ENCODE measurements at places on chromosomes 6 and 20.

- no peak for DNase-seq
Observed at GRCh38 chr6:128493877-128494276, 26.5 kb downstream of the PTPRK start.

DNA sequence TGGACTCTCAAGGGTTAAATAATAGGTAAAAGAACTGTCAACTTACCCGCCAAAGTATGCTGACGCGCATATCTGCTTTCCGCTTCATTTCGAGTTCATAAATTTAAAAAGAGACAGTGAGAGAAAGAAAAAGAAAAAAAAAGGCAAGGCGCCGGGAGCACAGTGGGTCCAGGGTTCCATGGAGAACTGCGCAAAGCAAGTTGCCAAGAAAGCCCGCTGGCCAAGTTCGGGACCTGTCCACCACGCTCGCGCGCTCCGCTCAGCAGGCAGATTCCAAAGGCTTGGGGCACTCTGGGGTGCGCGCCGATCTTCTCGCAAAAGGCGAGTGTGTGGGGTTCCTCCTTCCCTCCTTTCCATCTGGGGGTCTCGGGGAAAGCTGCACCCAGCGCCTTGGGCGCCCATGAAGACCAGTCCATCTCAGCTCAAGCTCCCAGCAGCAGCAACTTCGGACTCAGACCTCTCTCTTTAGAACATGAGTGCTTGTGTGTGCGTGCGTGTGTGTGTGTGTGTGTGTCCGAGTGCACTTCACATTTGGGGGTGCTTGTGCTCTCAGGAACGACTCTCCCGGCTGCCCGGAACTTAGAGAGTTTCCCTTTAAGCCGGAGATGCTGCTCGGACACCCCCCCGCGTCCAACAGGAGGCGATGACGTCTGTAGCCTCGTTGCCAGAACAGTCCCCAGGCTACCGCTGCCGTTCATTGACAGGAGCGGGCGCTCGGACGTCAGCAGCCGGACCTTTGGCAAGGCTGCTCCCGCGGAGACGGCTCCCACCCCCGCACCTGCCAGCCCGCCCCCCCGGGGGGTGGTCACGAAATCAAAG is 180.0 kb downstream of the TBXT start:
- DNase-seq: no peak

DNA sequence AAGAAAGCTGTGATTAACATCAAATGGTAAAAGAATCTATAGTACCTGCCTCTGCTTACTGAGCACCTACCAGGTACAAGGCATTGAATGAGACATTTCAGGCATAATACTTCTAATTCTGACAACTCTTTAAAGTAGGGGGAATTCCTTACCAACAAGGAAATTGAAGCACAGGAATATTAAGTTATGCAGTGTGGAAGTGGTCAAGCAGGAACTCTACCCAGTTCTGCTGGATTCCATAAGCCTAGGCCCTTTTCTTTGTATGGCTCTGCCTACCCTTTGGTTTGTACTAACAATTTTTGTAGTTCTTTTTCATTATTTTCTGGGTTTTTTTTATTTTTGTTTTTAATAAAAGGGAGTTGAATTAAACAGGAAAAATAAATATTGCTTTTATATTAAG is 114.5 kb downstream of the MAP3K5 start:
- no peak for DNase-seq

DNA sequence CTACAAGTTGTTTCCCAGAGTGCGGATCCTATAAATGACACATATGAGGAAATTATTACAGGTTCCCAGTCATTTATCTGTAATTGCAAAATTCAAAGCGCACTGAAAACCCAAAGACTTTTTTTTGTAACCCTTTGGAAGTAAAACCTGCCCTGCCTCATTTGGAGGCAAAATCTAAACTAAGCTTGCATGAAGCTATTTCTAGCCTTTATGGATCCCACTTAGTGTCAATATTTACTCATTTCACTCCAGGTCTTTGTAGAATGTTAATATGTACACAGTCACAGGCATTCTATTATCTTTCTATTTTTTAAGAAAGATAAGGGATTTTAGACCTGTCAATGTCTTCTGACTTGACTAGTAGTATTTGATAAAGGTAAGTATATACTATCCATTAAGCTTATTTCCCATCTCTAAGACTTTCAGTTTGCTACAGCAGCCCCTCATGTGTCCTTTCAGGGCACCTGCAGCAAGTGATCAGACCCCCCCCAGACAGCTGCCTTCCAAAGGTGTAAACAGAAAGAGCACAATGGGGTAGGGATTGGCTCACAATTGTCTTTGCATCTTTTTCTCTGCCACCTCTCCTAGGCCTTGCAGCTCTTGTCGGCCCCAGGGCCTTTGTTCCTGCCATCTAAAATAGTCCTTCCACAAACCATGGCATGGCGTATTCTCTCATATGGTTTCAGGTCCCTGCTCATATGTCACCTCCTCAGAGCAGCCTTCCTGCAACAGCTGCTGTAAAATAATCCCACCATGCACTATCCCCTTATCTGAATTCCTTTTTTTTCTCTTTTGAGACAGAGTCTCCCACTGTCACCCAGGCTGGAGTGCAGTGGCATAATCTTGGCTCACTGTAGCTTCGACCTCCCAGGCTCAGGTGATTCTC is 1.3 kb upstream of the REPS1 start:
- DNase-seq: no peak

DNA sequence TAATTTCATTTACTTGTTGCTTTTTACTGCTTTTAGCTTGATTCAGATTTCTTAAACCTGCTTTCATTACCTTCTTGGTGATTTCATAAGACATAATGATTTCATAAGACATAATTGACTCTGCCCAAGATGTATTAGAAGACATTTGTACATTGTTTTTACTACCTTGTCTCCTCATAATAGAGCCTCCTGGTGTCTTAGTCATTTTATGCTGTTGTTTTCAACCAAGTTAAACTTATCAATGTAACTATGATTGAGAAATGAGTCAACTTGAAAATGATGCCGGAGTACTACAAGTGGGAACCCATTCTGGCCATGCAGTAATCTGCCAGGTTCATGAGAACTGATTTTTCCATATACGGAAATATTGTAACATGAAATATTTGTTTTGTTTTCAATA is 573.6 kb downstream of the MMUT start:
- DNase-seq: no peak

- DNase-seq: peak; percentile 81
Observed at GRCh38 chr6:85593438-85594196, at the start of gene SNX14. SNX14 (minus strand) TSS chr6:85593858; CDS start chr6:85593718, 140 bp downstream.

GRCh38 chr6:149482545-149483333 is 2.1 kb downstream of the ZC3H12D start:
- DNase-seq: peak; percentile 59

DNA sequence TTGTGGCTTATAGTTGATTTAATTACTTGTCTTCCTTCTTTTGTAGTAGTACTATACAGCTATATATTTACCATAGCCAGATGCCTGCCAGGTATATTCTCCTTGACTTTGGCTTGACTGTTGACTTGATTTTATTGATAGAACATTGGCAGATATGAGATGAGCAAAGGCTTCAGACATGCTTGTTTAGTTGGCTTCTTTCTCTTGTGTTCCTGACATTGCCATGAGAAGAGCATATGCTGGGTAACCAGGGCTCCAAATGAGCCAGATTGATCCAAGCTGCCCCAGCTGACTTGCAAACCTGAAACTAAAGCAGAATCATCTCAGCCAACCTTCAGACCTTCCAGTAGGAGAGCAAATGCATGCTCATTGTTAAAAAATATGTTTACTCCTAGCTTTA is 508.1 kb upstream of the BTBD3 start:
- DNase-seq: no peak

DNA sequence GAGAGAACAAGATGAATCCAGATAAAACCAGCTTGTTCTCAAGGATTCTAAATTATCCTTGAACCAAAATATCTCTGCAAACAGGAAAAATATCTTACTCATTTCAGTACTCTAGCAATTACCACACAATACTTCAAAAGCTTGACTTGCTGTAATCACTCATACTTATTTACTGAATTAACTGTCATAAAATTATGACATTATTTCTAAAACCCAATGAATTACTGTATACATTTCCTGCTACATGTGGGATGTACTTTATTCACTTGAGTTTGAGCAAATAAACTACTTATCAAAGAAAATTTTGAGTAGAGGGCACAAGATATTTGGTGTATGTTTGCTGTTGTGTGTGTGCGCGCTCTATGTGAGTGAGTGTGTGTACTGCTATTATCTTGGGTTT is 9.7 kb downstream of the EIF2S2 start:
- DNase-seq: no peak

- DNase-seq: no peak
Observed at GRCh38 chr6:67736161-67736560, 898.9 kb upstream of the ADGRB3 start.

DNA sequence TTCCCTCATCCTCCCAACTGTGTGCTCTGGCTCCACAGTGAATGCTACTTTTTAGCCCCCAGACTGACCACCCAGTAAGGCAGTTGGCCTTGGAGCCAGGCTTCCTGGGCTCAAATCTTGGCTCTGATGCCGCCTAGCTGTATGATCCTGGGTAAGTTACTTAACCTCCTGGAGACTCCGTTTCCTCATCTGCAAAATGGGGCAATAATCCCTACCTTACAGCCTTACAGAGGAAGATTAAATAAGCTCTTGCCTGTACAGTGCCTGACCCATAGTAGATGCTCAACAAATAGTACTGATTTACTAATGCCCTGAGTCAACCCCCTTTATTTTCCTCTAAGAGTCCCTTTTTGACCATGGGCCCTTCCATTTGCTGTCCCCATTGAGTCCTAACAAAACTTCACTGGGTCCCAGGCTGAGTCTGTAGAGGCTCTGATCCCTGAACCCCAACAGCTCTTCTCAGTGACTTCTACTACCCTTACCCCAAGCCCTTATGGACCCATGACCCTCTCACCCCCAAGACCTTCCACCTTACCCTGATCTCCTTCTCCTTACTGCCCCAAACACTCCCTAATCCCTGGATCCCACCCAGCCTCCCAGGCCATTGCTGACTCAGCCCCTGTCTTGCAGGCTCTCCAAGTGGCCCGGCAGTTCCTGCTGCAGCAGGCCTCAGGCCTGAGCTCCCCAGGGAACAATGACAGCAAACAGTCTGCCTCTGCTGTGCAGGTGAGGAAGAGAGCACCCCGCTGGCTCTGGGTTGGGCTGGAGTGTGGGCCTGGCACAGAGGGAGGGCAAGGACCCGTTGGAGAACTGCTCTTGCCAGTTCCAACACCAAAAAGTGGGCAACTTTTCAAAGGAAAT is 31.4 kb downstream of the FOXP4 start:
- DNase-seq: no peak

- no peak for DNase-seq
Observed at GRCh38 chr6:1659816-1660215, 50.1 kb downstream of the FOXC1 start.

GRCh38 chr6:7685276-7685675 is 40.6 kb upstream of the BMP6 start:
- DNase-seq: no peak

GRCh38 chr6:108039681-108040080 is 34.9 kb downstream of the OSTM1 start:
- DNase-seq: no peak

- DNase-seq: no peak
Observed at GRCh38 chr6:1949538-1949937, 295.9 kb downstream of the GMDS start.

- no peak for DNase-seq
Observed at GRCh38 chr6:53461696-53462095, 83.2 kb downstream of the GCLC start.

DNA sequence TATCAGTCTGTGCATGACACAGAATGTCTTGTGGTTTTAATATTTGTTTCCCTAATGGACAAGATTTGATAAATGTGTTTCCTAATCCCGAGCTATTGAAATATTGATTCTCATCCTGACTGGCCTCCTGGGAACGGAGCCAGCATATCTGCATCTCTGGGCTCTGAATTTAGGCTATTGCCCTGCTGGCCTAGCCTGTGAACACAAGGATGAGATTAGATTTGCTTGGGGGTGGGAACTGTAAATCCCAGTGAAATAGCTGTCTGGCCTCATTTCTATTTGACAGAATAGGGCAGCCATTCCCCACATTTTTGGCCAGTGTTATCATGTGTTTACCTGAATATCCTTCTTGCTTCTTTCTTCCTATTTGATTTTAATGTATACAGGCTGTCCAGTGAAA is 198.4 kb upstream of the SOX4 start:
- DNase-seq: no peak

DNA sequence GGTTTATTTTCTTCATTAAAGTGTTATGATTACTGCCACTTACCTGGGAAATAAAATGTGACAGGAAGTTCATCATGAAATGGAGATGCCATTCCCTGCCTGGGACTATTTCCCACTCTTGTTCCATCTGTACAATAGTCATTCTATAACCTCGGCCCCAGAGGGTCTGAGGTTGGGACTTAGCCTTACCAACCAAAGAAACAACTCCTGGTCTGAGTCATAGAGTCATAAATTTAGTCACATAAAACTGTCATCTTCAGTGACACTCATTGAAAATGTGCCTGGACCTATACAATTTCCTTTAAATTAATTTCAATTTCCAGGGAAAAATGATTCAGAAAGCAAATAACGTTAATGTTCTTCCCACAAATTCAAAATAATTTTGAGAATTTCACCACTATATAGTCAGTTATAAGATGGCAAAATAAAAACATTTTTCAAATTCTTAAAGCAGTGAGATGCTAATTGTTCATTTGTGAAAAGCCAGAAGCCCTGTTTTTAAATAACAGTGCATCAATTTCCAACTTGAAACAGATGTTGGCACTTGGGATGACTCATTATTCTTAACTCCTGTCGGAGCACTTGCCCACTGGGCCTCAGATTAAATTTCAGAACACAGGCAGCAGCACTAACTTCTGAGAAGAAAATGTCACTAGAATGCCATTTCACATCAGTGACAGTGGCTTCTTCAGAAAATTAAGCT is 201.2 kb upstream of the SMLR1 start:
- no peak for DNase-seq

GRCh38 chr6:131258010-131258652 is 122.9 kb downstream of the AKAP7 start:
- DNase-seq: no peak

- no peak for DNase-seq
Observed at GRCh38 chr6:56036916-56037600, 161.7 kb upstream of the BMP5 start.

GRCh38 chr6:149335924-149336608 is 18.6 kb downstream of the TAB2 start:
- DNase-seq: peak; percentile 26

GRCh38 chr20:8790442-8791074 is 278.3 kb upstream of the PLCB4 start:
- DNase-seq: peak; percentile 11

- DNase-seq: no peak
Observed at GRCh38 chr6:136318676-136319075, 29.0 kb upstream of the BCLAF1 start.

Measured in CD4-positive, alpha-beta T cell treated with Interleukin-12 subunit alpha and Interleukin-12 subunit beta, for 1 hour (primary cell).